ENCODE measurements at places on chromosomes 7 and 10.

DNA sequence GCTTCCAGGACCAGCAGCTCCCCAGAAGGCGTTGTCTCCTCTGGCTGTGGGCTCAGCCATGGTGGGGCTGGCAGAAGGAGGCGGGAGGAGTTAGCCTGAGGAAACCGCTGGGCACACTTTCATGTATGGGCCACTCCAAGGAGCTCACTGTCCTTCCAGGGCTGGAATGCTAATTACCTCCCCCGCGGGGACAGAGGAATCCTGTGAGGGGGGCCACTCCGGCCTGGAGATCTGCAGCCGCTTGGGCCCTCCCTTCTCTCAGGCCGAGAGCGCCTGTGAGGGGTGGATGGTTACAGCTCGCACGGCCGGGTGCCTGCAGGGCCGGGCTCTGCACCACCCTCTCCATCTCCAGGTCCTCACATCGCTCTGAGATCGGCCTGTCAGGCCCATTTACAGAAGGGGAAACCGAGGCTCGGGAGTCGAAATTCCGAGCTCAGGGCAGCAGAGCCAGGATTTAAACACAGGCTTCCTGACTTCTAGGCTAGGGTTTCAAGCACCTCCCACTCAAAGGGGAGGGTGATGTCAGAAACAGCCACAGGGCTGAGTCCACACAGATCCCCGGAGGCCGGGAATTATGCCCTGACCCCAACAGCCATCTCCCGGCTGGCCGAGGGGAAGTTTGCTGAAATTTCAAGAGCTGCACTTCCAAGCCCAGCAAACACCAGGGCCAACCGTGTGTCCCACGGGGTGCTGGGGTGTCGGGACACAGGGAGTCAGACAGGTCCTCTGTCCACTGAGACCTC, 59.1 kb downstream of the PDGFA start:
- DNase-seq: no peak

- no peak for DNase-seq
Observed at GRCh38 chr10:6840201-6840691, 260.2 kb upstream of the PRKCQ start.

DNA sequence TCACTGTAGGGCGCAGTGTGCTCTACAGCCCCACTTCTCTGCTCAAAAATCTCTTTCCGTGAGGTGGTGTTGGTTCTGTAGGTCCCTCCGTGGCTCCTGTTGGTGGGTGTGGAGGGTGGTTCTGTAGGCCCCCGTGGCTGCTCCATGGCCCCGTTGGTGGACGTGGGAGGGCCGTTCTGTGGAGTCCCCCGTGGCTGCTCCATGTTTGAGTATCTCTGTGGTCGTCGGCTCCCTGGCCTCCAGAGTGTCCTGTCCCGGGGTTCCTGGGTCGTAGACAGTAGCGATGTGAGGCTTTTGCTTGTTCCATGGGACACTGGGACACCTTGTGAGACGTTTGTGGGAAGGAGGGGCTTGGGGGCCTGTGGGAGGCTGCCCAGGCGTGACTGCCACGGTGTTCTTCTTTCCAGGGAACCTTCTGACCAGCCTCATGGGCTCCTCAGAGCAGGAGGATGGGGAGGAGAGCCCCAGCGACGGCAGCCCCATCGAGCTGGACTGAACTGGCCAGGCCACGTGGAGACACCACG, 18.6 kb downstream of the GET4 start:
- no peak for DNase-seq

GRCh38 chr10:106226828-106227227, 937.7 kb downstream of the SORCS1 start:
- DNase-seq: no peak

DNA sequence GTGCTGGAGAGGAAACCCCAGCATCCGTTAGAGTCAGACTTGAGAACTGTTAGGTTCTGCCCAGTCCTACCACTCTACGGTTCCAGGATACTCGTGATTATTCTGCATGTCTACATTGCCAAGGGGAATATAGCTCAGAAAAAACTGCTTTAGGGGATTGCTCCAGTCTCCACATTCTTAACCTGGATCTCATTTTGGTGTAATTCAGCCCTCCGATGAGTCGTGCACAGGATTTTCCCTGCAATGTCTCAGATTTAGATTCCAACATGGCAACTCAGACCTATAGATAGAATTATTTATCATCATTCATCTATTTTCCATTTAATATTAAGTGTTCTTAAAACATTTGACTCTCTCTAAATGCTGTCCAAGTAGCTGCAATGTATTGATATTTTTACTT, 121.1 kb upstream of the ZEB1 start:
- no peak for DNase-seq

DNA sequence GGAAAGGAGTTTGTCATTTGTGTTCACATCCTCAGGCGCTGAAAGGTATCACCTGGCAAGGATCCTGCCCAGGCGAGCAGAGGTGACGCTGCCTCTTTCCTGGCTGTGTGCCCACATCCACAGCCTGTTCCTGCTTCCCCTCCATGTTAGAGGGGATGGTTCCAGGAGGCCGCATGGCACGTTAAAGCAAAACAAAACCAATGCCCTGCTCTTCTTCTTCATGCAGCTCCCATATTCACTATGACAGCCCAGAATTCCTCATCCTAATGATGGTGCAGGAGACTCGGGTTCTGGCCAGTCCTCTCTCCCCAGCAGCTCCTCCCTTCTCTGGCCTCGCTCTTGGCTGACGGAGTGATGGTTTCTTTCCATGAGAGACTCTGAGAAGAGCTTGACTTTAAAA, 678.5 kb upstream of the ANKRD30A start:
- DNase-seq: no peak

- no peak for DNase-seq
Observed at GRCh38 chr7:17444673-17445072, 146.2 kb downstream of the AHR start.

DNA sequence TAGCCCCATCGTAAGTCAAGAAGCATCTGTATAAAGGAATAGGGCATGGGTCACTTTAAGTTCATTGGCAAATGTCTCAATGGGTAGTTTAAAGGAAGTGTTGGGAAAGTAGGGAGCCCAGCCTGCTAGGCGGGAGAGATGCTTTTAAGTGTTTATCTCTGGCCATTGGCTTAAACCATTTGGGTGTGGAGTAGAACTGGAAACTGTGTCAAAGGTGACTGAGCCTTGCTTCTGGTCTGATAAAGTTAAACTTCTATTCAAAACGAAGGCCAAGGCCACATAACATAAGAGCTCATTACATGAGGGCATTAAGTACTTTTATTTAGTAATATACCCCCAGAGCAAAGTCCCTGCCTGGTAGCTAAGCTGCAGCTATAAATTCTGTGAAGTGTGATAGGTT, 148.7 kb downstream of the SPAG6 start:
- DNase-seq: no peak

- no peak for DNase-seq
Observed at GRCh38 chr10:47016564-47016963, 105.3 kb downstream of the PTPN20 start.

- DNase-seq: no peak
Observed at GRCh38 chr7:144785521-144785920, 50.3 kb downstream of the TPK1 start.

- no peak for DNase-seq
Observed at GRCh38 chr7:4668510-4668847, 13.6 kb upstream of the FOXK1 start.

DNA sequence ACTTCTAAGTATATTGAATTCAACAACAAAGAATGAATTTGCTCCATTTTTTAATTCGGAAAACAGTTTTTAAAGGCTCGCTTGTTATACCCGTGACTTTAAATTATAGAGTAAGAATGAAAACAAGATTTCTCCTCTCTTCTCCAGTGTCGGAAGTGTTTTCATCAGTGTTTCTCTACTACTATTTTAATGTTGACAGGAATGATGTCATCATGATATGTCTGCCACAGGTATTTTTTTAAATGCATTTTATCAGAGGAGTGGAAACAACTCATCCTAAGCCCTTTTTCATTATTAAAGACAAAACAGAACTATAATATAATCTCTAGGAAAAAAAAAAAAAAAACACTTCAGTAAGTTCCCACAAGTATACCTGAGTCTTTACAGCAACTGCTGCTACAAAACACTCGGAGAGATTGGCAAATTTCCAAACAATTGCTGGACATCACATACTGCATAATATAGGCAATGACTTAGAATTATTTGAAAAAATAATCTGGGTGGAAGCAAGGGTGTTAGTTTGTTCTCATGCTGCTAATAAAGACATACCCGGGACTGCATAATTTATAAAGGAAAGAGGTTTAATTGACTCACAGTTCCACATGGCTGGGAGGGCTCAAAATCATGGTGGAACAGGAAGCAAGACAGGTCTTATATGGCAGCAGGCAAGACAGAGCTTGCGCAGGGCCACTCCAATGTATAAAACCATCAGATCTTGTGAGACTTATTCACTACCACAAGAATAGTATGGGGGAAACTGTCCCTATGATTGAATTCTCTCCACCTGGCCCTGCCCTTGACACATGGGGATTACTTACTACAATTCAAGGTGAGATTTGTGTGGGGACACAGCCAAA, 4.8 kb upstream of the RNF32 start:
- DNase-seq: no peak

- DNase-seq: no peak
Observed at GRCh38 chr10:128103229-128103714, 23.0 kb downstream of the MKI67 start.

GRCh38 chr7:71281261-71281660, 149.3 kb downstream of the GALNT17 start:
- no peak for DNase-seq

DNA sequence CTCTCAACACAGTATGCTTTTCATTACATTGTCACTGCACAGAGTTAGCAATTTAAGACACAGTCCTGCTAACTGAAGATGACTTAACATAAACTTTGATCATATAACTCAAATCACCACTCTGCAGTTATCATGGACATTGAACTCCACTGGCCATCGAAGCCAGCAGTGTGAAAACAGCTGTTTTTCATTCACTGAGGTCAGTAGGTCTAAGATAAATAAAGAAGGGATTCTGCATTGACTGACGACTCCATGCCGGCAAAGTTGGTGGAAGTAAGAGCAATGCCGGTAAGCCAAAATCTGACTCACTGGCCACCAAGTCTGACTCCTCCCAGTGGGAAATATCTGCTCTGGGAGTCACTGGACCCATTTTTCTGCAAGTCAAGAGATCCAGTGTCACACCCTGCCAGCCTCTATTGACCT, 449.9 kb upstream of the ANKRD30A start:
- no peak for DNase-seq

GRCh38 chr7:33041631-33042428, 20.7 kb downstream of the NT5C3A start:
- no peak for DNase-seq

DNA sequence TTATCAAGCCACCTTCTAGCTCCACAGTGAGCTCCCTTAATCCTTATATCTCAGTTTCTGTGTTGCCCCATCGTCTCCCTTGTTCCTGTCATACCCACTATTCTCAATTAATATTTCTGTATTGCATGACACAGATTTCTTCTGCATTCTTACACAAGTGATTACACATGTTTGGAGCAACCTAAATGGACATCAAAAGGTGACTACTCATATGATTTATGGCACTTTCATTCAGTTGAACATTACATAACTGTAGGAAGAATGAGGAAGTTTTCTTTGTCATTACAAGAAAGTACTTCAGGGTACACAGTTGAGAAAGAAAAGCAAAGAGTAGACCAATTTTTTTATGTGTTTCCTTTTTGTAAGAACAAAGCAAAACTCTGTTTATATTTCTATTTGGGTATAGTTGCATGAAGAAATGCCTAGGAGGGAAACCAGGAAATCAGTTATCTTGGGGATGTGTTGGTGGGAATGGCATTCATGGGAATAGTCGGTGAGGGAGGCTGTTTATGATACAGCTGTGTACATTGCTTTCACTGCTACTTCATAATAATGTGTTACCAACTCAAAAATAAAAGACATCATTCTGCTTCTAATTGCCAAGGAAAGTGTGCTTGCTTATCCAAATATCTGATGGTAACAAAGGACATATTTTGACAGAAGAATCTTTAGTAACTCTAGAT, 23.6 kb upstream of the PRSS37 start:
- no peak for DNase-seq

DNA sequence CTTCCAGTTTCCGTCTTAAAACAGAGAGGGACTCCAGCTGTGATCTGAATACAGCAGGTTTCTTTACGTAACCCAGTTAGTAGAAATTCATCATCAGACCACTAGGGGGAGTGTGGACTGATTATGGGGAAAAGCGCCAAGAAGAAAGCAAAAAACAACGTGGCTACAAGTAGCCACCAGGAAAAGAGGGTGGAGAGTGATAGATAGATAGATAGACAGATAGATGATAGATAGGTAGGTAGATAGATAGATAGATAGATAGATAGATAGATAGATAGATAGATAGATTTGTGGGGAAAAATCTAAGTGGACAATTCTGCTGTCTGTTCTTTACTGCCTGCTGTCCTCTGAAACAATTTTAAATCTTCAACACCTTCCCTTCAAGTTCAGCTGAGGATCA, 12.7 kb upstream of the AKR1B10 start:
- no peak for DNase-seq

DNA sequence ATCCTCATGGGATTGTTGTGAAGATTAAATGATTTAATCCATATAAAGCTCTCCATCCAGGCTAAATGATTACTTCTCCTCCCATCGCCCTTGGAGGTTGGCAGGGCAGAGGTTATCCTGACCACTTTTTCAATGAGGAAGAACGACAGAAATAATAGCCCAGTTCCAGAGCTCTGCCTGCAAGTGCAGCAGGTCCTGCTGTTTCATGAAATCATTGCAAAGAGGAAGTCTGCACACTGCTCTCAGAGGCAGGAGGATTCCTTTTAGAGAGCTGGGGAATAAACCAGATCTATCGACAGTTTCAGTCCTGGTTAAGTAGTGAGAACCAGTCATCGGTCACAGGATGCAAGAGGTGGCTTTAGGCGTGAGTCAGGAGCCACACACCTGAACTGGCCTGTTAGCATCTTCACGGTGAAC, 25.0 kb upstream of the CDH23 start:
- no peak for DNase-seq

- DNase-seq: no peak
Observed at GRCh38 chr7:22445140-22445743, 54.7 kb downstream of the STEAP1B start.

DNA sequence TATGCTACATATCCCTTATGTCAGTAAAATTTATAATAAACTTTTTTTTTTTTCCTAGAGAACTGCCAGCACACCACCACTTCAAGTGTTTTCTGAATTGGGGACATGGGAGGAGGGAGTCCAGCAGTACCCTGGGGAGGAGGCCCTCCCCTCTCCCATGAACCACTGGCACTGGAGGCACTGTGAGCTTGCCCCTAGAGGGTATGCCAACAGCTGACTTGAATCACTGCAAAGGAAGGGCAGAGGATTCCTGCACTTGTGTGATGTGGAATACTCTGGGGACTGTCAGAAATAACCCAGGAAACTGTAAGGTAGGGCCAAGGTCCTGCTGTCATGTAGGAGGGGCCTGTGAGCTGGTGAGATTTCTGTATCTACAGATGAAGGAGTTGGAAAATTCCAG, 8.5 kb upstream of the ARMS2 start:
- DNase-seq: no peak
